ENCODE measurements at places on chromosomes 3 and 15. TPM values are rescaled to one million over a fixed set of nuclear protein-coding genes. Genes with fewer than 3 reads are reported as not detected.

Gene IGF2BP2
- total RNA-seq = 35.0 TPM

Gene NEK11
- 0.84 TPM for total RNA-seq

Gene SI
- not detected for total RNA-seq

Gene INTS14
- total RNA-seq = 26.4 TPM

Gene TLNRD1
- total RNA-seq = 5.8 TPM

Gene IGSF10
- 0.65 TPM for total RNA-seq

DNA sequence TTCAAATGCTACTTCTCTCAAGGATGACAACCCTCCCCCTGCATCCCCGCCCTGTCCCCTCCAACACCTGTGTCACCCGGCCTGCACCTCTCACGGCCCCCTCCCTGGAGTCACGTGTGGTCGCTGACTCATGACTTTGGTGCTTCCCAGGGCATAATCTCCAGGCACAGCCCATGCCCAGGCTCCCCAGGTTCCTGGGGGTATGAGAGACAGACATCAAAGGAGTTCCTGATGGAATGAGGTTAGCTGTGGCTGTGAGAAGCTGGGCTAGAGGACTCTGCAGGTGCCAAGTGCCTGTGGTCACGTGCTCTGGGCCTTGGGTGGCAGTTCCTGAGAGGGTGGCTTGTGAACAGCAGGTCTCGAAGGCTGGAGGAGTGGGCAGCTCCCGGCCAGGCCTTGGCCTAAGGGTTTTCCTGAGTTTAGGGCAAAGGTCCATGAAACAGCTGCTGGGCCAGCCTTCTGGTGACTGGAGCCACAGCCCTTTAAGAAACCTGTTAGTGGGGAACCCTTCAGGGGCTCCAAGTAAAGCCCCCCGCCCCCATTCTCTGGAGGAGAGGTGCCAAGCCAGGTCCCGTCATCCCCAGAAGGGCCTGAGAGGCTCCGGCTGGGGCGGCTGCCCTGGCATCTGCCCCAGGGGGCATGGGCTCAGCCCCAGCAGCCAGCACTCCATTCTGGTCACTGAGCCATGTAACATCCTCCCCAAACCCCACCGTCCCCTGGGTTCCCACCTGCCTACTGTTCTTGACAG is 230.0 kb downstream of the XXYLT1 start:
- H3K27me3 ChIP-seq = no peaks in the 10 kb centered on the region
- H3K36me3 ChIP-seq = no peaks in the 10 kb centered on the region
- no peak for DNase-seq
- no peak overlapping the region for H3K27ac ChIP-seq

DNA sequence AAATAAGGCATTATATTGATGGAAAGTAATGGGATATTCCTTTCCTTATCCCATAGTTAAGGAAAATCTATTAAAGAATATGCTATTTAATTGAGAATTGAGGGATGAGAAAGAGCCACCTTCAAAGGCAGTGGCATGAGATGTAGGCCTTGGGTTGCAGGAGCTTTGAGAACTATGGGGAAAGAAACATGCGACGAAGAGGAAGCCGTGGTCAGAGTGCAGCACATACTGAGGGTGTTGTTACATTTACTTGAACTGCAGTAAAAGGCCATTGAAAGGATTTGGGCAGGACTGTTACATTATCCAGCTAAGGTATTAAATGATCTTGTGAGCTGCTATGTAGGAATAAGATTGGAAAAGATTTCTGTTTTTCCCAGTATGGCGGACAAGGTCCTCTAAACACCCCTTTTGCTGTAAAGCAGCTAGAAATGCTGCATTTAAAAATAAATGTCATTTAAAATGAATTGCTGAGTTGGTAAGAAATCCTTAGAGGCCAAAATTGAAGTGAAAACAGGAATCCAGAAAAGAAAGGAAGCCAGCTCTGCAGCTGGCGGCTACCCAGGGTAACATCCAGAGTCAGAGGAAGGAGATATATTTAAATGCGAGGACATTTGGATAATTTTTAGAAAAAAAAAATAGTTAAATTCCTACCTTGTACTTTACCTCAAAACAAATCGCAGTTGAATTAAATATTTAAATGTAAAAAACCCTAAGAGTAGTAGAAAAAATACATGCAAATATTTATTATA is 61.7 kb downstream of the IL1RAP start:
- peaks cover under 1% of the 10 kb centered on the region for H3K36me3 ChIP-seq
- H3K4me1 ChIP-seq = peaks cover 40% of the 10 kb centered on the region
- no peaks in the 10 kb centered on the region for H3K27me3 ChIP-seq
- no peak for DNase-seq

- H3K27ac ChIP-seq = no peak overlapping the region
- no peaks in the 10 kb centered on the region for H3K4me1 ChIP-seq
- no peaks in the 10 kb centered on the region for H3K27me3 ChIP-seq
- DNase-seq = no peak
Measured at GRCh38 chr3:38606561-38606960, 42.9 kb downstream of the SCN5A start.

- H3K36me3 ChIP-seq = no peaks in the 10 kb centered on the region
- DNase-seq = no peak
- no peaks in the 10 kb centered on the region for H3K4me1 ChIP-seq
- H3K27ac ChIP-seq = no peak overlapping the region
- H3K27me3 ChIP-seq = no peaks in the 10 kb centered on the region
Measured at GRCh38 chr3:4425707-4426106, 41.4 kb downstream of the SUMF1 start.

- no peaks in the 10 kb centered on the region for H3K36me3 ChIP-seq
- no peak overlapping the region for H3K27ac ChIP-seq
- DNase-seq = no peak
Measured at GRCh38 chr15:80081390-80081789, 21.9 kb downstream of the ZFAND6 start.

DNA sequence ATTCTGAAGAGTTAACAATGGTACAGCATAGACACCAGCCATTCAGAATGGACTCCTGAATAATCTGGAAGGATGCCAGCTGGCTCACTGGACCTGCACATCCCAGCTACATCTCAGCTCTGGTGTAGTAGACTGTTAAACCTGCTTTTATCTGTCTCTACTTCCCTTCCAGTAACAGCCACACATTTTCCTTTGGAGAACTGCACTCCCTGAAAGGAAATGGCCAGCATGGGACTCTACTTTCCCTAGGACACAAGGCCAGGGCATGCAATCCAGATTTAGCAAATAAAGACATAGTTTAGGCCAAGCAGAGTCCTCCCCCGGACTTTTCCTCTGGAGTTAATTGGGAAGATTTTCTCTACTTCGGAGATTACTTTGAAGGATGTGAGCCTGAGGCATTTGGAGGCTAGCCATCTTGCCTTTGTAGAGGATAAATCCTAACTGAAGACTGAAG is 82.7 kb upstream of the TCF12 start:
- no peak overlapping the region for H3K4me3 ChIP-seq
- no peaks in the 10 kb centered on the region for H3K36me3 ChIP-seq
- no peak for DNase-seq
- H3K27ac ChIP-seq = no peak overlapping the region
- peaks cover 16% of the 10 kb centered on the region for H3K4me1 ChIP-seq

GRCh38 chr3:146159616-146160320 is 1.2 kb downstream of the PLOD2 start:
- no peaks in the 10 kb centered on the region for H3K36me3 ChIP-seq
- H3K27me3 ChIP-seq = no peaks in the 10 kb centered on the region
- H3K4me1 ChIP-seq = peaks cover 32% of the 10 kb centered on the region
- H3K4me3 ChIP-seq = peak overlapping the region; percentile 98

- H3K27ac ChIP-seq = no peak overlapping the region
- H3K4me1 ChIP-seq = no peaks in the 10 kb centered on the region
- H3K27me3 ChIP-seq = no peaks in the 10 kb centered on the region
- H3K36me3 ChIP-seq = no peaks in the 10 kb centered on the region
Measured at GRCh38 chr3:7484636-7485035, 623.7 kb downstream of the GRM7 start.

DNA sequence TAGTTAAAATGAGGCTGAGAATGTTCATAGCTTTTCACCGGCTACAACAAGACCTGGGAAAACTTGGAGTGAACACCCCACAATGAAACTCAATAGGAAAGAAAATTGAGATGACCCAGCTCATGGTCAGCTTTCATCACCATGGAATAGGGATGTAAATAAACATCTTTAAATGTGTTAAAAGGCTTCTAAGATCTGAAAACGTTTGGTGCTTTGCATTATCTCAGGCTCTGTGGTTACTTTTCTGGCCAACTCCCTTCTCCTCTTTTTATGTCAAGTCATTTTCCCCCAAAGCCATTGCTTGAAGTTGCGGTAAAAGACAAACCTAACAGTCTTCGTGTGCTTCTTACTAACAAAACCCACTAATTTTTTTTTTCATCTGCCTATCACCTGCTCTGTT is 195.8 kb downstream of the MECOM start:
- no peak overlapping the region for H3K4me3 ChIP-seq
- no peaks in the 10 kb centered on the region for H3K27me3 ChIP-seq
- no peaks in the 10 kb centered on the region for H3K4me1 ChIP-seq

- H3K27ac ChIP-seq = no peak overlapping the region
- DNase-seq = no peak
- H3K36me3 ChIP-seq = no peaks in the 10 kb centered on the region
- H3K27me3 ChIP-seq = no peaks in the 10 kb centered on the region
Measured at GRCh38 chr15:97867870-97868269, 92.6 kb upstream of the ARRDC4 start.

DNA sequence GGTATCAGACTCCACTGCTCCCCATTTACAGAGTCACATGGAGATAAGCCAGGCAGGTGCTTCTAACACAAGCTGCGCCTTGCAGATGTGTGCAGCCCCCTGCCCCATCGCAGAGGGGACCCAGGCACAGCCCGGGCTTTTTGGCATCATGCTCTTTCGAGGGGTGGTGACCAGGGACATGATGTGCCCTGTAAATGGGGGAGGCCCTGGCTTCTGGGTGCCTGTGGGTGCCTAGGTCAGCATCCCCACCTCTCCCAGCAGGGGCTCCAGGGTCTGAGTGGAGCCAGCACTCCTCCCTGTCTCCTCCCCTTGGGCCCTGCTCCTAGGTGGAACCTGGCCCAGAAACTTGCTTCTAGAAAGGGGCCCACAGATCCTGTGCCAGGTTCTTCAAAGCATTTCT is 15.2 kb downstream of the TRPM1 start:
- H3K4me1 ChIP-seq = peaks cover 9% of the 10 kb centered on the region
- no peaks in the 10 kb centered on the region for H3K36me3 ChIP-seq
- DNase-seq = no peak
- H3K27ac ChIP-seq = no peak overlapping the region
- H3K4me3 ChIP-seq = no peak overlapping the region

DNA sequence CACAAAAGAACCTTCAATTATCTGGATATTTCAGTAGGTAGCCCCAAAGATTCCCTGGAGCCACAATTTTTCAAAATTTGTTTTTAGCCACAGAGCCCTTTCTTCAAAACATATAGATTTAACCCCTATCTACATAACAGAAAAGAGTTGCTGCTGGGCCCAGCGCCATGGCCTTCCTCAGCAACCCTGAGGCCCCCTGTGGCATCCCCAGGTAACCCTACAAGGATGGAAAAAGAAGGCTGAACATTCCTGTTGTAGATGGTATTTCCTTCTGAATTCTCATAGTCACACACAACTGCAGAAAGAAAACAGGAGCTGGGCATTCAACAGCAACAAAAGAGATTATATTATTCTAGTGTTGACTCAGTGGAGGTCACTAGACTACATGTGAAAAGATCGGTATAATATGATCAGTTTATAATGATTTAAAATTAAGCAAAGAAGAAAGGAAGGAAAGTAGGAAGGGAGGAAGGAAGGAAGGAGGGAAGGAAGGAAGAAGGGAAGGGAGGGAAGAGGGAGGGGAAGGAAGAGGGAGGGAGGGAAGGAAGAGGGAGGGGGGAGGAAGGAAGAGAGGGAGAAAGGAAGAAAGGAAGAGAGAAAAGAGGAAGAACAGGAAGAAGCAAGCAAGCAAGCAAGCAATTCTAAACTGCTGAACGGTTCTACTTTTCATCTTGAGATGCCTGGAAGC is 342.5 kb upstream of the NR2F2 start:
- no peak overlapping the region for H3K27ac ChIP-seq
- H3K4me3 ChIP-seq = no peak overlapping the region
- H3K36me3 ChIP-seq = no peaks in the 10 kb centered on the region
- no peaks in the 10 kb centered on the region for H3K27me3 ChIP-seq
- no peak for DNase-seq
- no peaks in the 10 kb centered on the region for H3K4me1 ChIP-seq

- no peaks in the 10 kb centered on the region for H3K36me3 ChIP-seq
- no peak overlapping the region for H3K4me3 ChIP-seq
- DNase-seq = no peak
- H3K27ac ChIP-seq = no peak overlapping the region
- H3K4me1 ChIP-seq = no peaks in the 10 kb centered on the region
- H3K27me3 ChIP-seq = no peaks in the 10 kb centered on the region
Measured at GRCh38 chr3:139987908-139988307, 52.9 kb downstream of the CLSTN2 start.

DNA sequence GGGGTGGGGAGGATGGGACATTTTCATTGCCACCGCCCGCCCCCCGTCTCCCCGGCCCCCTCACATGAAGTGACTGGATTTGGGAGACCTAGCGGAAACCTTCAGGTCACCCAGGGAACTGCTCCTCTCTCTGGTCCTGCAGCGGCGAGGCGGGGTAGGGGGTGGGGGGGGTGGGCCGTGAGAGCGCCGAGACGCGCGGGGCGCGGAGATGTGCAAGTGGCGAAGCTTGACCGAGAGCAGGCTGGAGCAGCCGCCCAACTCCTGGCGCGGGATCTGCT is 712 bp upstream of the MME start:
- DNase-seq = no peak
- H3K4me3 ChIP-seq = peak overlapping the region; percentile 70
- H3K36me3 ChIP-seq = no peaks in the 10 kb centered on the region
- no peak overlapping the region for H3K27ac ChIP-seq

DNA sequence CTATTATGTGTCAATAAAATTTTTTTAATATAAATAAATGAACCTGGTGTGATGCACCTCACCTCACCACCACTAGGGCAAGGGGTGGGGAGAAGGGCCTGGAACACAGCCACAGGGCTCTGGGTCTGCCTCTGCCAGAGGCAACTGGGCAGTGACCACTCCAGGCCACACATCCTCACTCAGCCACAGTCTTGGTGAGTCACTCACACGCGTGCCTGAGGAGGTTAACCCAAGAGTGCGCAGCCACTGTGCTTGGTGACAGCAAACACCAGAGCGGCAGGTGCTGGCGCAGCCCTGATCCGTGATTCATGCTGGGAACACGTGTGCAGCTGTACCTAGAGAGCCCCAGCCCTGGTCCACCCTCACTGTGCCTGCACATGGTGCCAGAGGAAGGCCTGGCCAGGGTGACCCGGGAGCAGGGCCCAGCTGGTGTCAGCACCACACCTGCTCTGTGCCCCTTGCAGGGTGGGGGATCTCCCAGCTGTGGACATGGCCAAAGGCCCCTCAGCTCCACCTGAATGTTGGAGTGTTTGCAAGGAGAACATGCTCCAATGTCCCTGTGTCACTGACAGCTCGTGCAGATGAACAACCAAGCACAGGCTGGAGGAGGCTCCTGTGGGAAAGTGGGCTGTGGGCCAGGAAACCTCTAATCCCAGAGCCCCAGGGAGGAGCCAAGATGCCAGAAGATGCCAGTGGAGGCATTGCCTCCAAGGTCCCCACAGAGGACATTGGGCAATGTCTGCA is 2.1 kb downstream of the SLC41A3 start:
- no peak overlapping the region for H3K4me3 ChIP-seq
- H3K4me1 ChIP-seq = no peaks in the 10 kb centered on the region
- DNase-seq = no peak
- H3K27me3 ChIP-seq = no peaks in the 10 kb centered on the region
- H3K27ac ChIP-seq = no peak overlapping the region
- H3K36me3 ChIP-seq = no peaks in the 10 kb centered on the region
